Activated CD8-positive, alpha-beta T cell treated with anti-CD3 and anti-CD28 coated beads, Interleukin-2, amount 10 ng/mL, durations not matched to agents 7 days and 5 days (primary cell): ENCODE measurements at places on chromosomes 12 and 14. TPM values are rescaled to one million over a fixed set of nuclear protein-coding genes. Genes with fewer than 3 reads are reported as not detected.

DNA sequence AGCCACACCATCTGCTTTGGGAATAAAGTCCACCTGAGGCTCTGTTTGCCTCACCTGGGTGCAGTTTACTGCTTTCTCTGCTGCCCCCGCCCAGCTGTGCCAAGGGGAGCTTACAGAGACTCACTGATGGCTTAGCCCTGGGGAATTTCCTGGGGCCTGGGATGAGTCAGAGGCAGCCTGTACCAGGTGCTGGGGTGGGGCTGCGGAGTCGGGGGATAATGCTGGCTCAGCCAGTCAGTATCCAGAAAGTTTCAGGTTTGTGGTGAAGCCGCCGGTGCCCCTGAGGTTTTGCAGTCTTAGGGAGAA lies 22.3 kb downstream of the PLEKHG3 start:
- no peak for DNase-seq

MYH6 gene
- not detected for total RNA-seq

LRFN5 gene
- total RNA-seq, result not detected

- DNase-seq, result no peak
Measured at GRCh38 chr14:74324931-74325361, 22.2 kb upstream of the ABCD4 start.

- DNase-seq, result no peak
Measured at GRCh38 chr14:92590941-92591340, 77.4 kb downstream of the RIN3 start.

DNA sequence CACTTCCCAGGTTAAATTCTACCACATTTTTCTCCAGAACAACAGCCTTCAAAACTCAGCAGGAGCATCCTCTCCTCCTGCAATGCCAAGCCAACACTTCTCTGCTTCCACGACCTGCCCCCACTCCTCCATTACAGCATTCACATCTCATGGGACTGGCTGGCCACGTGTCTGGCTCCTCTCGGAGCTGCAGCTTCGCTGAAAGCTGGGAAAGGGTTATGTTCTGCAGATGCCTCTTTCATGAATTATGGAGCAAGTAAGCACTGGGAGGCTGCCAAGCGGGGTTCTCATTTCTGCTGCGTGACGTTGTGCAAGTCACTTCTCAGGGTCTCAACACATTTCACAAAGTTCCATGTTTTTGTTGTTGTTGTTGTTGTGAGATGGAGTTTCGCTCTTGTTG lies 142.2 kb upstream of the RFLNA start:
- DNase-seq, result no peak

- no peak for DNase-seq
Measured at GRCh38 chr12:111150921-111151840, 217.7 kb downstream of the PHETA1 start.

DNA sequence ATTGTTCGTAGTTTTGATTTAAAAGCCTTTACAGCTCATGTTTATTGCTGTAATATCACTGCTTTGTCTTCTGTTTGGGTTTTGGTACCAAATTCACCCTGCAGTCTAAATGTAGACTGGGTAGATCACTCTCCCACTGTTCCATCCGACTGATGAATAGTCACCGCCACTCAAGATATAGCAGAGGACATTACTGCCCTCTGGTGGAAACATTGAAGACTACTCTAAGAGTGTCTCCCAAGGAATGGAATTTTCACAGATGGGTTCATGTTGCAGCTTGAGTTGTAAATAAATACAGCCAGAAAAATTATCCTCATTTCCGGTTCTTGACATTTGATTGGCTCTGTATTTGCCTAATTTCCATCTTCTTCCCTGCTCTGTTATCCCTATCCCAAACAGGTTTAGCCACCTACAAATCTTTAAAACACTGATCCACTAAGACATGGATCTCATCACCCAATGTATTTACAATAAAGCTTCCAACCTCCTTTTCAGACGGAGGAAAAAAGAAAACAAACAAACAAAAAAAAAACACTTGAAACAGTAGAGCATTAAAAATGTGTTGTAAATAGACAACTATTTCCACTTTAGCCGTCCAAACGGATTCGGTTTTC lies 198.3 kb upstream of the CPNE8 start:
- DNase-seq, result peak; percentile 26

DNA sequence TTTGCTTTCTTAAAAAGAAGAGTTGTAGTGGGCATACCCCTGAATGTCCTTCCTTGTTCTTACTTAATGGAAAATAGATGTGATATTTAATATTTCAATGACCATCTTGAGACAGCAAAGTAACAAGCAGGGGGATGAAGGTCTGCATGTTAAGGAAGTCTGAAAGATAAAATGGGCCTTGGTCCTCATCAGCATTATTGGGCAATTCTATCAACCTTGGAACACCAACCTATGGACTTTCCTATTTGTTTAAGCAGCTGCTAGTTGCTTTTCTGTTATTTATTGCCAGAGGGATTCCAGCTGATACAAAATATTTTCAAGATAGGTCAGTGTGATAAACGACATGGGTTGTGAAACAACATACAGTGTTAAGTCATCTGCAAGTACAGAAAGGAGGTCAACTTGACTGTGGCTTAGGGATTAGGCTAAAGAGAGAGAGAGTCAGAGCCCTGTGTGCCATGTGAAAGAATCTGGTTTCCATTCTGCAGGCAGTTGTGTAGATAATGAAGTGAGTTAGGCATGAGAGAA lies 16.4 kb upstream of the A2M start:
- DNase-seq, result no peak

- DNase-seq, result no peak
Measured at GRCh38 chr12:25550186-25550585, 2.9 kb downstream of the LMNTD1 start.

FAR2 gene
- total RNA-seq, result 16.7 TPM
